ENCODE measurements at places on chromosomes 1 and 21.
A peak's percentile ranks its signal among the peaks of the same experiment; 100 is the strongest.

DNA sequence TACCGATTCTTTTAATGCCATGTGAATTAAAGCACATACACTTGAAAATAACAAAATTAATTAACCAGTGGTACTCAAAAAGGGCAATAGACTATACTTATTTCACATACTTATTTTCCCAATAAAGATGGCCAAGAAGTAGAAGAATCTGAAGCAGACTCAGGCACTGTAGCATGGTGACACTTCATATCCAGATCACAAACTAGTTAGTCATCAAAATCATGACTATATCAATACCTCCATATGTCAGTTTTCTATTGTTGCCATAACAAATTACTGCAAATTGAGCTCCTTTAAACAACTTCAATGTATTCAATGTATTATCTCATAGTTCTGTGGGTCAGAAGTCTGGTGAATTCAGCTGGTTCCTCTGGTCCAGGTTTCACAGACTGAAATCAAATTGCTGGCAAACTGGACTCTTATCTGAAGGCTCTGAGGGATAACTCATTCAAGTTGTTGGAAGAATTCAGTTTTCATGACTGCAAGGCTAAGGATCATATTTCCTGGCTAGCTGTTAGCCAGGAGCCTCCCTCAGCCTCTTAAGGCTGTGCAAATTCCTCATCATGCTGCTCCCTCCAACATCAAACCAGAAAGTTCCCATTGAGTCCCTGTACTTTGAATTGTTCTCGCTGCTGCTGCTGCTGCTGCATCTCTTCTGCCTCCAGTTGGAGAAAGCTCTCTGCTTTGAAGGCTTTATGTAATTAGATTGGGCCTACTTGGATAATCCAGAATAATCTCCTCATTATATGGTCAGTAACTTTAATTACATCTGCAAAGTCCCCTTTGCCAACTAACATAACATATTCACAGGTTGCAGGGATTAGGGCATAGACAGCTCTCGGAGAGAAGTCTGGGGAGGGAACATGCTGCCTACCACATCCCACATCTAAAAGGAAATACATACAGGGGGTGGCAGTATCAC is 91.5 kb downstream of the MRPL39 start:
- no peak for DNase-seq

DNA sequence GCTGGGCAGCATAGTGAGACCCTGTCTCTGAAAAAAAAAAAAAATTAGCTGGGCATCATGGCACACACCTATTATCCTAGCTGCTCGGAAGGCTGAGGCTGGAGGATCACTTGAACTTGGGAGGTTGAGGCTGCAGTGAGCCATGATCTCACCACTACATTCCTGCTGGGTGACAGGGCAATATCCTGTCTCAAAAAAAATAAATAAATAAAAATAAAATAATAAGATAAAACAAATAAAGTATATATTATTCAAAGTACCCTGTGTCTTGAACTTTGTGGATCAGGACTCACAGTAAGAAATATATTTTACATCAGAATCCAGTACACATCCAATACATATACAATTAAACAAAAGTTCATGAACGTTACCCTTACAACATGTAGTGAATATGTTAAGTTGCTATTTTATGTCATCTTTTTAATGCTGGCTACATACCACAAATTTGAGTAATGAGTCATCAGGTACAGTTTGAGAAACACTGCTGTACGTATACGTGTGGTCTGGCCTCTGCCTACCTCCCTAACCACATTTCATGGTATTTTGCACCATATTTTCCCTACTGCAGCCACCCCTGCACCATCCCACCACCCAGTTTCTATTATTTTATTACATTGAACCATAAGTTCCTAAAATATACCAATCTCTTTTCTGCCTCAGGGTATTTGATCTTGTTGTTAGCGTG is 4.4 kb downstream of the NME7 start:
- no peak for DNase-seq

- DNase-seq: no peak
Observed at GRCh38 chr1:188949701-188950100, 1528.0 kb downstream of the BRINP3 start.

DNA sequence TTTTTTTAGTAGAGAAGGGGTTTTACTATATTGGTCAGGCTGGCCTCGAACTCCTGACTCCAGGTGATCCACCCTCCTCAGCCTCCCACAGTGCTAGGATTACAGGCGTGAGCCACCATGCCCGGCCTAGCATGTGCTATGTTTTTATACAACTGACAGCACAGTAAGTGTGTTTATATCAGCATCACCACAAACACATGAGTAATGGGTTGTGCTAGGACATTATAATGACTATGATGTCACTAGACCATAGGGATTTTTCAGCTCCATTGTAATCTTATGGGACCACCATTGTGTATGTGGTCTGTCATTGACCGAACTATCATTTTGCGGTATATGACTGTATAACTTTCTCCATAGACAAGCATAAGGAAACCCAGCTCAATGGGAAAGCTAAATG is 6.3 kb downstream of the LEFTY2 start:
- no peak for DNase-seq

DNA sequence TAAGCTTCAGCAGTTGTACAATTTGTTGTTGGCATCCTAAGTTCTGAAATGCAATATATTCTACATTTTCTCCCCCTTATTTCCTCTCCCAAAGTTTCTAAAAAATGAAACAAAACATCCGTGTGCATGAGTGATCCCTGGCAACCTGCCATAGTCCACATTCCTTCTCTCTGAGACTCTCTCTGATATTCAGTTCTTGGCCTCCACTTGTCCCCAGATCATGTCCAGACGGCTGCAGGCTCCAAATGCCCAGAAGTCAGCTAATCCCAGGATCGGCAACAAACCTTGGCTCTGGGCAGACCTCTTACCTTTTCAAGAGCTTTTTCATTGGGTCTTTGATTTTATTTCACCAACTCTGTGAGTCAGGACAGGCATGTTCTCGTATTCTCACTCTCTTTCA is 187.8 kb downstream of the ETS2 start:
- no peak for DNase-seq

DNA sequence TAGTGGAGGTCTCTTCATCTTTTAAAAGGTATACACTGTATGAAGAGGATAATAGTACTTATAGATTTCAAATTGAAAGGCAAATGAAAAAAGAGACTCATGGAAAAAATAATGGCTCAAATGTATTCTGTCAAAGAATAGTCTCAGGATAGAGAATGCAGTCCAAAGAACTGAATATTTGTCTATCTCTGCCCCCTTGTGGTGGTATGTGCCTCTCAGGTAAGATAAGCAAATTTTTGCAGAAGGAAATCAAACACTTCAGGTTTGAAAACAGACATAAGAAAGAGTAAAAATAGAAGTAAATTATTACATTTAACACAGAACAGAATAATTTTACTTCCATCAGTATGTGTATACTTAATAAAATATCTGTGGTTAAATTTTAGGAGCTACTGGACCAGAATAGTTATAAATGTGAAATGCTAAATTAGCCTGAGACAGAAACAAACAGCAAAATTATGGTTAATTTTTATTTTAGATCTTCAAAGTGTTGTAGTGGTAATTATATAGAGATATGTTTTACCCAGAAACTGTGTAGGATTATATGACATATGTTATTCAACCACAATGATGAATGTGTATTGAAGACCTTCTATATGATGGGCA is 164.4 kb upstream of the PALMD start:
- no peak for DNase-seq

DNA sequence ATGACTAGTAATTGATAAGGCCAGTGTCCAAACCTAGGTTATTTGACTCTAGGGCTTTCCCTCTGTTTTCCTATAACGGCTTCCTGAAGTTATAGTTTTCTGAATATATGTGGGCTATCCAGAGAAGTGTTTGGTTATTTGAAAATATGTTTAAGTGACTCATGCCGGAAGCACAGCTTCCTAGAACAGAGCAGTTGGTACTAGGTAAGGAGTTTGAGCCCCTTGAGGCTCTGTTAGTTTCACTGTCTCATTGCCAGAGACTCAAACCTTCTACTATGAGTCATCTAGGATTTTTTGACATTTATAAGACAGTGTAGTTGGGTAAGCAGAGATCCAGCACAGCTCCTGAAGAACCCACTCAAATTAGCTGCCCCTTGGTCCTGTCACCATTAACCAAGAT is 27.1 kb upstream of the LEPR start:
- DNase-seq: no peak

- no peak for DNase-seq
Observed at GRCh38 chr1:59532102-59532501, 235.2 kb downstream of the FGGY start.

GRCh38 chr1:85857991-85858390 is 149.8 kb upstream of the ZNHIT6 start:
- no peak for DNase-seq

DNA sequence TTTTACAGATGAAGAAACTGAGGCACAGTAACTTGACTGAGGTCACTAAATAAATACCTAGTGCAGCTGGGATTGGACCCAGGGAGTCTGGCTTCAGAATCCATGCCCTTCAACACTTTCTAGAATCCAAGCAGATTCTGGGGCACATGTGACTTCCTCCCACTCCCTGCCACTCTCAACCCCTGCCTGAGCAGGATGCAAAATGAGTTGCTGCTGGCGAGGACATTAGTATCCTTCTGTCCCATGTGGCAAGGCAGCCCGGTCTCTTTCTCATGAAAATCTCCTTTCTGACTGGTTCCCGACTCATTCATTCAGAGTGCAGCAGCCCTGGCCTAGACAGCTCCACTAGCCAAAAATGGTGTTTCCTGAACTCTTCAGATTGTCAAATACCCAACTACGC is 28.4 kb downstream of the TNNT2 start:
- no peak for DNase-seq

DNA sequence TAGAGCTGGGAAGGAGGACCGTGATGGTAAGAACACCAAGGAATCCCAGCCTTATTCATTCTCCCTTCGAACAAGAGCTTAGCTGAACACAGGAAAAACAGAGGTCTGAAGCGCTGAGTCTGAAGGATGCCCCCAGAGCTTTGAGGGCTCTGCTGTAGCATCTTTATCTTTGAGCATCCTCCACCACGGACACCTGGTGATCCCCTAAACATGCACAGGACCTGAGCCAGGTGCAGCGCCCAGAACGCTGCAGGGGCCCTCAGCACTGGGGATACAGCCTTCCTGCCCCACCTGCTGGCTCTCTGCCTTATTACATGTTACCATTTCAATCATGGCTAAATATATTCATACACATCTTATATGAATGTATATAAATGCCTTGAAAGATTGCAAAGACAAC is 7.7 kb upstream of the GPATCH4 start:
- DNase-seq: peak; percentile 31

DNA sequence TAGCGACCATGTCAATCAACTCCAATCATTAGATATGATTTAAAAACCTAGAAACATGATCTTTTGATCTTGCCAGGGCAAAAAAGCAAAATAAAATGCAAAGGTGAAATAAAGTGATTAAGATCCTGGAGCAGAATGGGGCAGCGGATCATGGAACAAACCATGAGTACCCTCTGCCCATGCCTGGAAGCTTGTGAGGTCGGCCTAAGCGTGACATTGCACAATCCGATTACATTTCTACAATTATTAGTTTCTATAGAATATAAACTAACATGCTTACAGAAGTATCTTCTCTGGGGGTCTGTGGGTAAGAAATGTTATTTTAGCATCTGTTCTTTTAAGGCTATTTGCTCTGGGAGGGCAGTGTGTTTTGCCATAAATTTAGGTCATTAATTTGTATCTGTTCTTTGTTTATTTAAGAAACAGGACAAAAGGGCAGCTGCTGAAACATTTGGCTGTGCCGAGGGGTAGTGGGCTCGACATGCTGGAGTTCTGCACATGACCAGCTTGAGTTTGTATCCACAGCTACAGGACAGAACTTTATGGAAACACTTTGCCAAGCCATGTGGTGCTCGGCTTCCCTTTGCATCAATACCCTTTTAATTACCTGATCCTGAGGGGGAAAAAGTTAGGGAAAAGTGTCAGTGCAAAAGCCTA is 55.9 kb downstream of the ZBTB18 start:
- no peak for DNase-seq

DNA sequence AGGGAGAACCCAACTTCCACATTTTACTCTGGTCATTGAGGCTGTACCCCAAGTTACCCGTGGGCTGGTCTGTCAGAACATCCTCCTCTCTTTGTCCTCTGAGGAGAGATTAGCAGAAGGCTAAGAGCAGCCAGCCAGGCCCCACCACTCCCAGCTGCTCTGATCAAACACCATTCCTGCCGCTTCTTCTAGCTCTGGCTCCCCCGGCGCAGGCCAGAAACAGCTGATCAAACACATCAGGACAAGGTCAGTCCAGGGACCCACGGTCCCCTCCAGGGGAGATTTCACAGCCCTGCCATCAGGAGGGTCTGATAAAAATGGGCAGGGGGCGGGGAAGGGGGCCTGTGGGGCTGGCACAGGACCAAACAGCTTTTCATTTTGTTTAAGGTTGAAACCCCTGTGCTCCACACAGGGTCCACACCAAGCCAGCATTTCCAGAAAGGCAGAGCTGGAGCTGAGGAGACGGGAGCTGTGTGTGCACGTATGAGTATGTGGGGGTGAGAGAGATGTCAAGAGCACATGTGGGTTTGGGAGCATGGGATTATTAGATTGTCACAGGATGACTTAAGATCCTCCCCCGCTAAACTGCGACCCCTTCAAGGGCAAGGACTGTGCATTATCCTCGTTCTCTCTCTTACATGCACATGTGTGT is 29.9 kb upstream of the EPHA8 start:
- no peak for DNase-seq

Data from activated CD8-positive, alpha-beta memory T cell treated with anti-CD3 and anti-CD28 coated beads for 4 hours (primary cell).